Thyroid gland (tissue), 4 donors: ENCODE measurements at places on chromosomes 5 and 9. TPM values are rescaled to one million over a fixed set of nuclear protein-coding genes. Genes with fewer than 3 reads are reported as not detected.
A peak's percentile ranks its signal among the peaks of the same experiment; 100 is the strongest.

GRCh38 chr5:136192526-136193321 lies at the start of gene SMIM32:
SMIM32 (minus strand) TSS chr5:136193162; CDS start chr5:136192524, 638 bp downstream.
- H3K27me3 ChIP-seq = no peaks in the 10 kb centered on the region
- peak within 1 kb of the TSS; percentile 24 for H3K4me3 ChIP-seq
- no peaks in the 10 kb centered on the region for H3K36me3 ChIP-seq

- H3K4me1 ChIP-seq = no peaks in the 10 kb centered on the region
- H3K27ac ChIP-seq = no peak overlapping the region
- H3K4me3 ChIP-seq = no peak overlapping the region
- no peaks in the 10 kb centered on the region for H3K36me3 ChIP-seq
- no peaks in the 10 kb centered on the region for H3K27me3 ChIP-seq
These were observed 43.8 kb downstream of the SPINK5 start for GRCh38 chr5:148107608-148108007.

GRCh38 chr5:43891112-43891511 lies 288.1 kb downstream of the NNT start:
- H3K4me1 ChIP-seq = no peaks in the 10 kb centered on the region
- no peaks in the 10 kb centered on the region for H3K36me3 ChIP-seq
- no peak overlapping the region for H3K4me3 ChIP-seq

GRCh38 chr9:81083854-81084512 lies 605.4 kb downstream of the TLE1 start:
- no peak overlapping the region for H3K4me3 ChIP-seq
- no peaks in the 10 kb centered on the region for H3K4me1 ChIP-seq
- DNase-seq = no peak
- H3K36me3 ChIP-seq = no peaks in the 10 kb centered on the region

The C5orf52 gene
- not detected for total RNA-seq

- DNase-seq = no peak
- no peaks in the 10 kb centered on the region for H3K36me3 ChIP-seq
- no peaks in the 10 kb centered on the region for H3K27me3 ChIP-seq
- H3K4me3 ChIP-seq = no peak overlapping the region
- H3K4me1 ChIP-seq = no peaks in the 10 kb centered on the region
- H3K27ac ChIP-seq = no peak overlapping the region
These were observed 46.8 kb downstream of the FREM1 start for GRCh38 chr9:14863402-14863801.

GRCh38 chr5:154284433-154284832 lies 93.9 kb downstream of the GALNT10 start:
- peaks cover 29% of the 10 kb centered on the region for H3K4me1 ChIP-seq
- H3K27ac ChIP-seq = no peak overlapping the region
- no peak overlapping the region for H3K4me3 ChIP-seq
- no peak for DNase-seq
- H3K36me3 ChIP-seq = no peaks in the 10 kb centered on the region

- no peaks in the 10 kb centered on the region for H3K36me3 ChIP-seq
- no peak overlapping the region for H3K27ac ChIP-seq
- peaks cover 6% of the 10 kb centered on the region for H3K4me1 ChIP-seq
- no peak for DNase-seq
These were observed 99.4 kb upstream of the MVB12B start for GRCh38 chr9:126226991-126227936.

DNA sequence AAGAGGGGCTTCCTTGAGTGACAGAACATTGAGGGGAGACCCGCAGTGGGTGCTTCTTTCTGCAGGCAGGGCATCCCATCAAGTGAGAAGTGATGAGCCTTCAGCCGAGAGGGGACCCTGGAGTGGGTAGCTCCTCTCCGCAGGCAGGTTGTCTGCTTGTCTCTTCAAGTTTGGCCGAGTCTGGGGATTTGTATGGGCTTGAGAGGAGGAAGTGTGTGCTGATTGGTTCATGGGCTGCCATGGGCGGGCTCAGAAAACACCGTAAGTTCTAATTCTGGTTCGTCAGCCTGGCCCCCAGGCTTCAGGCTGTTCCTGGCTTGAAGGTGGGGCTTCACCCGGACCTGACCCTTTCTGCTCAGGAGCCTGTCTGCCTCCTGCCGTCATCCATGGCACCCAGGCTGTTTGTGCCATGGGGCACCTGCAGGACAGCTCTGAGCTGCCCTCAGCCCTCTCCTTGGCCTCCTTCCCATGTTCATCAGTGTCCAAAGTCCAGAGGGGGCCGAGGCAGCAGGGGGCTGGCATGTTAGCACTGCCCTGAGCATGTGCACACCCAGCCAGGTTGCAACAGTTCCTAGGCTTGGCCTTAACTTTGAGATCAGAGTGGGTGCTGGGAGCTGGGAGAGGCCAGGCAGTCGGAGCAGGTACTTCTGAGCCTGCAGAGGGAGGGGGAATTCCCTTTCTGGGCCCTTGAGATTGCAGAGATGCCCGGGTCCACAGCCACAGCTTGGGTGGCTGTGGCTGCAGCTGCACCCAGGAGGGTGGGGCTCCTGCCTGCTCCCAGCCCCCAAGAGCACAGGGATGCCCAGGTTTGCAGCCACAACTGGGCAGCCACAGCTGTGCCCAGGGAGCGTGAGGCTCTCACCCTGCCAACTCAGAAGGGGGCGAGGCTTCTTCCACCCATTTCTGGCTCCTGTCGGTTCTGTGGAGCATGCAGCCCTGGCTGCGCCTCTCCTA lies 13.5 kb upstream of the DHFR start:
- H3K36me3 ChIP-seq = no peaks in the 10 kb centered on the region
- no peaks in the 10 kb centered on the region for H3K27me3 ChIP-seq
- no peak overlapping the region for H3K4me3 ChIP-seq
- H3K27ac ChIP-seq = no peak overlapping the region
- DNase-seq = peak; percentile 92
- no peaks in the 10 kb centered on the region for H3K4me1 ChIP-seq

DNA sequence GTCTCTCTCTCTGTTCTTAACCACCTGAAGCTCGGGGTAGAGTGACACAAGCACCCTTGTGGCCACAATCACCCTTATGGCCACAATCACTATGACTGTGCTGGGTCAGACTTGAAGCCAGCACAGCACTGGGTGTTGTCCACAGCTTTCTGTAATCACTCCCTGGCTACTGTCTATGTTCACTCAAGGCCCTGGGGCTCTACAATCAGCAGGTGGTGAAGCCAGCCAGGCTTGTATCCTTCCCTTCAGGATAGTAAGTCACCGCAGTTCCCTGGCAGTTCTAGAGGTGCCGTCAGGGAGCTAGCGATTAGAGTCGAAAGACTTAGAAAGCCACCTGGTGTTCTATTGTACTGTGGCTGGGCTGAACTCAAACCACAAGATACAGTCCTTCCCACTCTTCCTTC lies 44.2 kb downstream of the GDA start:
- no peak overlapping the region for H3K4me3 ChIP-seq
- H3K36me3 ChIP-seq = no peaks in the 10 kb centered on the region
- DNase-seq = no peak
- H3K27me3 ChIP-seq = no peaks in the 10 kb centered on the region

The MYMK gene
- total RNA-seq = not detected

DNA sequence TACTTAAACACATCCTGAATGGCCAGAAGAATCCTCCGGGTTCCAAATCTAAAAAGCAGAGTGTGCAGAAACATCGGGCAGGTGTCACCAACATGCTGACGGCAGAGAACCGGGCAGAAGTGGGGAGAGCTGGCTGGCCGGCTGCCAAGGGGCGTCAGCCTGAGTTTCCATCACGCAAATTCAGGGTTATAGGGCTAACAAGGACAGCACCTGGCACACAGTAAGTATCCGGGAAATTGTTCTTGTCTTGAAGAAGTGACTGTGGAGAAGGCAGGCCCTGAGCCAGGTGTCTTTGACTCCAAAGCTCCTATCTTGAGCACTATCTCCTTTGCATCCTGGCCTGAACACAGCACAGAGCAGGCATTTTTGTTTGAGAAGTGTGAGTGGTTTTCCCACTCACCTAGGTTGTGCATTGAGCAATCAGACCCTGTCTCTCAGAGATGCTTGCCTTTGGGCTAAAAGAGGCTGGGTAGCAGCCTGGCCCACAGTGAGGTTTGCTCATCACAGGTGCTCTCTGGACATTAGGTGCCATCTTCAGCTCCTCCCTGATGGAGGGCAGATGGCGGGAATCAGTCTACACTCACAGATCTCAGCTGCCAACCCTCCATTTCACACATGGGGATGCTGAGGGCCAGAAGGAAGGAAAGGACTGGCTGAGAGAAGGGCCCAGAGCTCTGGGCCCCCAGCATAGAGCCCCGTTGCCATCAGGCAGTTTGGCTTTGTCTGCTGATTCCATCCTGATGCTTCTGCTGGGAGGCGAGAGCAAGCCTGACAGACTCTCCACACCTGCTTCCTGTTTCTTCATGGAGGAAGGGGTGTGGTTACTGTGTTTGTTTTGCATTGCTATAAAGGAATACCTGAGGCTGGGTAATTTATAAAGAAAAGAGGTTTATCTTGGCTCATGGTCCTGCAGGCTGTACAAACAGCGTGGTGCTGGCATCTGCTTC lies 52.8 kb downstream of the WHRN start:
- H3K4me3 ChIP-seq = no peak overlapping the region
- no peak overlapping the region for H3K27ac ChIP-seq
- H3K27me3 ChIP-seq = no peaks in the 10 kb centered on the region
- DNase-seq = no peak
- no peaks in the 10 kb centered on the region for H3K36me3 ChIP-seq

- no peaks in the 10 kb centered on the region for H3K27me3 ChIP-seq
- no peaks in the 10 kb centered on the region for H3K4me1 ChIP-seq
- no peak overlapping the region for H3K4me3 ChIP-seq
These were observed 297.6 kb downstream of the KDM4C start for GRCh38 chr9:7055171-7055903.

DNA sequence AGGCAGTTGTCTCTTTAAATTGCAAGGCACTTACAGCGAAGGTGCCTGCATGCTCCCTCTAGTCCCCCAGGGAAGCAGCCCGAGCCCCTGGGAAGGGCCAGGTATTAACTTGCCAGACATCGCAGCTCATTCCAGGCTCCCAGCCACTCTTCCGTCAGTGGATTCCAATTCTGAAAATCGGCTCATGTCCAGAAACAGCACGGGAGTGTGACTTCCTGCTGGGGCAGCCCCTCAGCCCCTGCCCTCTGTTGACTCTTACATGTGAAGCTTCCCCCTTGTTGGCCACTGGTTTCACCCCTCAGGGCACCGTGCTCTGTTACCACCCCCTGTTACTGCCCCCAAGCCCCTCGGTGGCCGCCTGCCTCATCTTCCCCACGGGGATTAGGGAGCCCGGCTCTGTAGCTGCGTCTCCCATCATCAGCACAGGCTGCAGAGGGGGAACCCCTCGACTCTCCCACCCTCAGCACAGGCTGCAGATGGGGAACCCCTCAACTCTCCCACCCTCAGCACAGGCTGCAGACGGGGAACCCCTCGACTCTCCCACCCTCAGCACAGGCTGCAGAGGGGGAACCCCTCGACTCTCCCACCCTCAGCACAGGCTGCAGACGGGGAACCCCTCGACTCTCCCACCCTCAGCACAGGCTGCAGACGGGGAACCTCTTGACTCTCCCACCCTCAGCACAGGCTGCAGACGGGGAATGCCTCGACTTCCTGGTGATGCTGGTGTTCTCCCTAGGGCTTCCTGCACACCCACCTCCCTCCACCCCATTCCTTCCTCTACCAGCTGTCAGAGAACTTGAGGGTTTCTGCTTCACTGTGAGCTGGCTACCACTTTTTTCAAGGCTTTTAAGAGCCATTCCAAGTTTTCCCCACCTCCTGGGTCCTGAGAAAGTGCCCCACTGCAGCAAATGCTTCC lies 11.1 kb upstream of the CACNA1B start:
- H3K36me3 ChIP-seq = no peaks in the 10 kb centered on the region
- no peaks in the 10 kb centered on the region for H3K27me3 ChIP-seq
- H3K27ac ChIP-seq = no peak overlapping the region
- no peak for DNase-seq

- DNase-seq = no peak
- no peaks in the 10 kb centered on the region for H3K27me3 ChIP-seq
- H3K4me1 ChIP-seq = no peaks in the 10 kb centered on the region
- H3K27ac ChIP-seq = no peak overlapping the region
- H3K4me3 ChIP-seq = no peak overlapping the region
- H3K36me3 ChIP-seq = no peaks in the 10 kb centered on the region
These were observed 143.4 kb downstream of the GDNF start for GRCh38 chr5:37696190-37697021.

DNA sequence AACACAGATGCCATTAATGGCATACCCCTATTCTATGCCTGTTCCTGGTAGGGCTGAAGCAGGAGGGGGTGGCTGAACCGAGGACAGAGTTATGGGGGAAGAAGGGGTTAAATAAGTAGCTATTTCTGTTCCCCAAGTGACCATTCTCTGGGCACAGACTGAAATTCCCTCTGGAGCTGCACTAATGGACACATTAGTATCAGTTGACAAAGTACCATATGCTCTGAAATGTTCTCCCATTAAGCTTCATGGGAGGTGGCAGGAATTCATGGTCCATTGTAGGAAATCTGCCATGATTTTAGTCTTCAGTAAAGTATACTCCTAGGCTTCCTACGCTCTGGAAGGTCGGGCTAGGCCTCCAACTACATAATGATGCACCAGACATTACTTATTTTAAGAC lies 10.5 kb upstream of the FRMPD1 start:
- H3K4me3 ChIP-seq = no peak overlapping the region
- H3K27ac ChIP-seq = no peak overlapping the region
- no peaks in the 10 kb centered on the region for H3K27me3 ChIP-seq
- no peaks in the 10 kb centered on the region for H3K36me3 ChIP-seq
- DNase-seq = no peak
- no peaks in the 10 kb centered on the region for H3K4me1 ChIP-seq
